Foreskin keratinocyte (primary cell): ENCODE measurements at places on chromosomes 4 and X. TPM values are rescaled to one million over a fixed set of nuclear protein-coding genes. Genes with fewer than 3 reads are reported as not detected.

The SLC38A5 gene
- 170 and 252 TPM in 2 replicates for total RNA-seq

The MSX1 gene
- total RNA-seq, result 0.10 and 0.32 TPM in 2 replicates

The ERCC6L gene
- 15.1 and 19.8 TPM in 2 replicates for total RNA-seq

The RPL9 gene
- total RNA-seq, result 1,530 and 1,563 TPM in 2 replicates

The SSX2 gene
- total RNA-seq, result not detected in 2 replicates

The ASB11 gene
- total RNA-seq, result not detected in 2 replicates

The OCRL gene
- 21.0 and 21.2 TPM in 2 replicates for total RNA-seq

The CCDC120 gene
- 5.9 and 8.0 TPM in 2 replicates for total RNA-seq

The NAP1L3 gene
- total RNA-seq, result 0.11 and 0.61 TPM in 2 replicates

The MAGEA12 gene
- total RNA-seq, result not detected in 2 replicates

The MAGEC2 gene
- total RNA-seq, result not detected in 2 replicates

The ADAMTS3 gene
- total RNA-seq, result 0.27 and 0.49 TPM in 2 replicates

The PROM1 gene
- total RNA-seq, result not detected in 2 replicates

The DCAF4L1 gene
- 0.10 and 0.11 TPM in 2 replicates for total RNA-seq

The SHROOM4 gene
- 0.42 and 0.48 TPM in 2 replicates for total RNA-seq

The ARHGAP36 gene
- total RNA-seq, result not detected in 2 replicates

The XAGE1A gene
- total RNA-seq, result not detected in 2 replicates

The GAGE12H gene
- not detected in 2 replicates for total RNA-seq

The GATA1 gene
- not detected in 2 replicates for total RNA-seq
